ENCODE measurements at places on chromosomes 5 and 9.

GRCh38 chr5:122286541-122286940 is 25.5 kb upstream of the SNCAIP start:
- DNase-seq = no peak

- no peak for DNase-seq
These were observed 424 bp downstream of the HAND1 start for GRCh38 chr5:154477382-154478223.

DNA sequence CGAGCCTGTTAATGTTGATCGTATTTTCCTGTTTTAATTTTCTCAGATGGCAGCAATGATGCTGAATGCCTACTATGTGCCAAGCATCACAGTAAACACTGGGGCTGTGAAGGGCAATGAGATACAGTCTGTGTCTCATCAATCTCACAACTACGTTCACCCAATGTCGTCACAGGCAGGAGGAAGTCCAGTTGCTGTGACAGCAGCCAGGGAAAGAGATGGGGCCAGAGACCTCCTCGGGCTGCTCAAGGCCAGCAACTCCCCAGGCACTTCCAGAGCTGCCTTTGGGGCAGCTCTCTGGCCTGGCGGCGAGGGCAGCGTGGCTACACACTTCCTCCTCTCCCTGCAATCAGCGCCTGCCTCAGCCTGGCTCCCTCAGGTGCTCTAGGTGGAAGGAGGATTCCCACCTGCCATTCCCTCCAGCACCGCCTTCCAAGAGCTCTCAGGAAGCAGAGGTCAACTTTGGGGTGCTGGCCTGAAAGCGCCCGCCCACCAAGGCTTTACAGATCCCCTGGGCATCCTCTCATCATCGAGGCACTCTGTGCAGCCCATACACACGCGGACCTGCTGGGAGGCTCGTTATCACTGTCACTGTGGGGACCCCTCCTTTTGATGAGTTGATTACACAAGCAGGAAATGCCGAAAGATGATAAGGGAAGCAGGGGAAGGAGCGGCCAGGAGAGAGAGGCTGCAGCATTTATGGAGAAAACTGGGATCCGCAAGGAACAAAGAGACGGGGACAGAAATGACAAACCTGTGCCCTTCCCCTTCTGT is 159.2 kb downstream of the ZDHHC21 start:
- DNase-seq = no peak

GRCh38 chr9:29850664-29851063 is 2277.4 kb upstream of the C9orf72 start:
- DNase-seq = no peak

GRCh38 chr5:92838253-92838652 is 742.8 kb downstream of the NR2F1-AS1 start:
- no peak for DNase-seq

- no peak for DNase-seq
These were observed 96.2 kb downstream of the VCAN start for GRCh38 chr5:83567741-83568140.

GRCh38 chr5:127872494-127872893 is 169.3 kb downstream of the CCDC192 start:
- DNase-seq = no peak

DNA sequence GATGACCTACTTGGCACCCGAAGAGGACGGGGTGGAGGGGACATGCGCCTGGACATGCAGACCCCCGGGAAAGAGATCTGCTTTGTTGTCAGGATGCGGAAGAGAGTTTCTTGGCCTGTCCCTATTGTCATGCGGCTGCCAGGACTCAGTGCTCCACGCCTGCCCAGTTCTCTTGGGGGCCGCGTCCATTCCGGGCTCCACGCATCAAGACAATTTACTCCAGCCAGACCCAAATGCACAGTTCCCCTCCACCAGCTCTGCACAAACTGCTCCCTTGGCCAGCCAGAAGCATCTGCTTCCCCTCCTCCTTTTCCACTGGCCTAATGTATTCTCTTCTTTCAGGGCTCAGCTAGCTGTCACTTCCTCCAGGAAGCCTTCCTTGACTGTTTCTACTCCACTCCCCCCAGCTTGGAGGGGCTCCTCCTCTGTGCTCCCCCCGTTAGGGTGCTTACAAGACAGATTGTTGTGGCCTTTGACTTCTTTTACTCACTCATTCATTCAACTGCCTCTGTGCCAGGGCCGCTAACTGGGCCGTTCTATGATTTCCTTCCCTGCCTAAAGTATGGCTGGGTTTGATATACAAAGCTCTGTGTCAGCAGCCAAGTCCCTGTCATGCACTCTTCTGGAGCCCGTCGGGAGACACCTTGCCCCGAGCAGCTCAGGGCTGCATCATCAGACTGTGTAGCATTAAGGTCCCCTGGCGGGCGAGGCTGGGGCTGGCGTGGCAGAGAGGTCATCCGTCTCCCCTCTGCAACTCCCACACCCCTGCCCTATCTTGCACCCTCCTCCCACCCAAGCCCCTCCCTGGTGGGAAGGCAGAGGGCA is 6.6 kb downstream of the FIBCD1 start:
- DNase-seq = no peak

DNA sequence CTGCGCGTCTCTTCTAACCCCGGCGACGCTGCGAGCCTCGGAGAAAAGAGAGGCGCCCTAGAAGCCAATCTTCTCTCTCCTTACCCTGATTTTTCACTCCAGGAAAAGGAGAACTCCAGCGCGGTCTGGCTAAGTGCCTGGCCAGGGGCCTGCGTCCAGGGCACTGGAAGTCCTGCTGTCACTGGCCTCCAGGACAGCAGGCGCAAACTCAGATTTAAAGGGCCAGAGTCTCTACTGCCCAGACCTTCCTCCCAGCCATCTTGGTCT is 553 bp upstream of the FOXB2 start:
- no peak for DNase-seq

- DNase-seq = no peak
These were observed 18.3 kb upstream of the SYNPO start for GRCh38 chr5:150622157-150622556.

DNA sequence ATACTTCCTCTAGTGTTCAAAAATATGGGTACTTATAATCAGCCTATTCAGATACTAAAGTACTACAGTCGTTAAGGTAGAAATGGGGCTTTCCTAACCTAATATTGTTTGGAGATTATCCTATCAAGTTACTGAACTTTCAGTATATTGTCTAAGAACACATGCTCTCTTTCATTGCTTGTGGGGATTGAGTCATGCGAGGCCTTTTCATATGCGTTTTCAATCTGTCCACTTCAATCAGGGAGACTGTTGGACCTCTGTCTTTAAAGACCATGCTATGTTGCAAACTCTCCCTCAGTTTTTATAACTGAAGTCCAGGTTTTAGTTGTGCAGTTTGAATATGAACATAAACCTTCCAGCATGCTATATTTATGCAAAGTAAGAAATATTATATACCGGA is 15.0 kb downstream of the PRR16 start:
- DNase-seq = no peak

- DNase-seq = no peak
These were observed 8.4 kb downstream of the MTAP start for GRCh38 chr9:21810881-21811280.

- no peak for DNase-seq
These were observed 740.3 kb upstream of the CDH6 start for GRCh38 chr5:30453168-30453567.

GRCh38 chr9:94599102-94599501 is 5.5 kb upstream of the FBP2 start:
- no peak for DNase-seq

GRCh38 chr5:154673506-154673905 is 81.7 kb upstream of the LARP1 start:
- DNase-seq = no peak

- no peak for DNase-seq
These were observed 13.5 kb downstream of the IL12B start for GRCh38 chr5:159316519-159317383.

GRCh38 chr5:179864686-179865085 is 6.1 kb upstream of the MRNIP start:
- DNase-seq = no peak

DNA sequence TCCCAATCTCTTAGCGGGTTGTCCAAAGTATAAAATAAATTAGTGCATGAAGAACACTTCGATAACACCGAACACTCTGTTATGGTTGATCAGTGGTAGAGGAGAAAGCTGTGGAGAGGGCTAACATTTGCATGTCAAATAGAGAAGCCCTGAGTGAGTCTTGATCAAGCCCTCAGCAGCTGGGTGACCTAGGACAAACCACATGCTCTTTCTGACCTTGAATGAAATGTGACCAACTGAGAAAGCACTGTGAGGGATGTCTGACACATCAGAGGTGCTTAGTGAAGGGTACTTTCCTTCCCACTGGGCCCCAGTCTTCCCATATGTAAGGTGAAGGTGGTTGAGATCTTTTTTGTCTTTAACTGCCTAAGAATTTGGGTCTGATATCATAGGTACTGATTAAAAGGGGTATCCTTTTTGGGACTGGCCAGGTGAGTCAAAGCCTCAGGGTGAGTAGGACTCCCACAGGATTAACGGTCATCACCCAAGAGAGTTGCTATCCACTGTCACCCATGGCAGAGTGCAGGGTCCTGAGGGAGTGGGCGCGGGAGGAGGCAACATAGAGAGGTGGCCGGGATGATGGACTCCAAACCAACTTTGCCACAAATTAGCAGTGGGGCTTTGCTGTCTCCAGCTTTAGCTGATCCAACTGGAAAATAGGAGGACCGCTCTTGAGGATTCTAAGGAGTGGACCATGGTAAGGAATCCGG is 53.5 kb downstream of the KIF4B start:
- DNase-seq = no peak

DNA sequence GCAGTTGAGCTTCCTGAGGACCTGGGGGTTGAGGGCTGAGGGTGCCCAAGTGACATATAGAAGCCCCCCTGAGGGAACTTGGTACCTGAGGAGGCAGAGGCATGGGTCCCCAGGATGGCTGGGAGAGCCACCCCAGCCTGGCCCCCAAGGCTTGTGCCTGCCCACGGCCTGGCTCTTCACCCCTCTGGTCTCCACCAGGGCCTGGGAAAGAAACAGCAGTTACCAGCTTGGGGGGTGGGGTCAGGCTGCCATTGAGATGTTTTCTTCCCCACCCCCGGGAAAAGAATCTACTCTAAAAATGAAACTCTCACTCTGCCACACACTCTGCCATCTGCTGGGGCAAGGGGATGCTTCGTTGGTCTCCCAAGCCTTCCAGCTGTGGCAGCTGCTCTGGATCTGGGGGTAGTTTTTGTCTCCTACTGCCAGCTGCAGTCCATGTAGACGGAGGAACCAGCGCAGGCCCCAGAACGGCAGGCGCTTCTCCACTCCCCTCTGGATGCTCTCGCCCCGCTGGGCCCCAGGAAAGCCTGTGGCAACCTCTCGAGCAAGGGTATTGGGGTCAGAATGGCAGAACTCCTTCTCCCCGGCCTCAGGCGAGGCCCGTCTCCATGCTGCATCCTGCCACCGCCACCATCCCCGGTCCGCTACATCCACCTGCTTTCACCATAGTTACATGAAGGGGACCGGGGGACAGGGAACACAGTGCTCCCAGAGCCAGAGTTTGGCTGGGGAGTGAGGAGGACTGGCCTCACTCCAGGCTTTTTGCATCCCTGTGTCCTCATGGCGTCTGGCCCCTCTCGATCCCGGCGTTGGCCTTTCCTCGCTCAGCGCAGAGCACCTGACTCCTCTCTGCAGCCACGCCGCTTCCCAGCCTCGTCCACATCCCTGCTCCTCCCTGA is 123.5 kb downstream of the DAB2IP start:
- DNase-seq = no peak

GRCh38 chr5:179263391-179264052 is 81.7 kb downstream of the ADAMTS2 start:
- DNase-seq = no peak

- DNase-seq = no peak
These were observed 3.0 kb downstream of the NUDT2 start for GRCh38 chr9:34332076-34332964.

- no peak for DNase-seq
These were observed 624.4 kb downstream of the PSAT1 start for GRCh38 chr9:78921341-78921740.

GRCh38 chr5:124858612-124859011 is 112.2 kb upstream of the ZNF608 start:
- no peak for DNase-seq

DNA sequence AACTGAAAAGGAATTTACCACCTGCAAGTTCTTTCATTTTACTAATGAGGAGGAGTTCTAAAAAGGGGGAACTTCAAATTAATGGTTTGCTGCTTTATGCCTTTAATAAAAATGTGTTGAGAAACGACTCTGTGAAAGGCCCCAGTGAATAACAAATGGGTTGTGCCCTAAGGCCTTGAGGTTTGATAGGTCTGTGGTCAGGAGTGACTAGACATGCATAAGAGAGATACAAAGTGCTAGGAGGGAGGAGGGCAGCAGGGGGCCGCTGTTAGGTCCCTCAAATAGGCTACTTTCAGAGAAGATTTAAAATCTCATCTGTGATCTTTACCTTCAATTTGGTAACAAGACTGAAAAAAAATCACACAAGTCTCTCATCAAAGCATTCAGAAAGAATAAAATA is 58.3 kb downstream of the FAM81B start:
- no peak for DNase-seq

DNA sequence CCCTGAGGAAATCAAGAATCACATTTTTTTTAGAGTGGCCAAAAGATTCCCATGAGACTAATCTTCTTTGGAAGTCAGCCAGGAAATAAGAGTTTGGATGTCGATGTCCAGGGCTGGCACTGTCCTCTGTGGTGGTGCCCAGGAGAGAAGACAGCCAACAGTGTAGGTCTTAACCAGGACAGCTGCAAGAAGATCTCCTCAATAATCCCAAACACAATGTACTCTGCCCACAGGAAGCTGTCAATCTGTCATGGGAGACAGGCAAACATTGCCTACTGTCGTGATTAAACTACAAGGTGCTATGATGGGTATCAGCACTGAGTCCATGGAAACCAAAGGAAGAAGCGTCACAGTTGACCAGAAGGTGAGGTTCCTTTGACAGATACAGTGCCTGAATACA is 174.1 kb downstream of the PIK3R1 start:
- no peak for DNase-seq

- peak; percentile 29 for DNase-seq
These were observed 117.2 kb downstream of the INVS start for GRCh38 chr9:100216178-100216787.

- no peak for DNase-seq
These were observed 510.5 kb downstream of the LRRC70 start for GRCh38 chr5:63089147-63089546.

- DNase-seq = no peak
These were observed 127.0 kb upstream of the VLDLR start for GRCh38 chr9:2494562-2494961.

GRCh38 chr5:102762095-102762534 is 7.0 kb downstream of the PAM start:
- DNase-seq = no peak

GRCh38 chr5:146078566-146078965 is 26.8 kb downstream of the PLAC8L1 start:
- DNase-seq = no peak

GRCh38 chr5:178208540-178209227 is 4.4 kb downstream of the HNRNPAB start:
- DNase-seq = no peak

- no peak for DNase-seq
These were observed 253.9 kb upstream of the PCSK5 start for GRCh38 chr9:75636427-75637045.

GRCh38 chr9:123550797-123551196 is 194.8 kb downstream of the CRB2 start:
- DNase-seq = no peak

GRCh38 chr9:136533775-136534157 is 12.1 kb downstream of the NOTCH1 start:
- DNase-seq = peak; percentile 48

GRCh38 chr5:155040984-155041653 is 27.6 kb downstream of the KIF4B start:
- no peak for DNase-seq

- DNase-seq = no peak
These were observed 363.6 kb downstream of the ANXA1 start for GRCh38 chr9:73515216-73515615.

GRCh38 chr5:116575326-116576052 is 866 bp upstream of the SEMA6A start:
- no peak for DNase-seq

Data from T-helper 1 cell (primary cell).